Upper lobe of left lung (tissue), 6 donors: ENCODE measurements at places on chromosomes 1 and 21. TPM values are rescaled to one million over a fixed set of nuclear protein-coding genes. Genes with fewer than 3 reads are reported as not detected.
A peak's percentile ranks its signal among the peaks of the same experiment; 100 is the strongest.

DNA sequence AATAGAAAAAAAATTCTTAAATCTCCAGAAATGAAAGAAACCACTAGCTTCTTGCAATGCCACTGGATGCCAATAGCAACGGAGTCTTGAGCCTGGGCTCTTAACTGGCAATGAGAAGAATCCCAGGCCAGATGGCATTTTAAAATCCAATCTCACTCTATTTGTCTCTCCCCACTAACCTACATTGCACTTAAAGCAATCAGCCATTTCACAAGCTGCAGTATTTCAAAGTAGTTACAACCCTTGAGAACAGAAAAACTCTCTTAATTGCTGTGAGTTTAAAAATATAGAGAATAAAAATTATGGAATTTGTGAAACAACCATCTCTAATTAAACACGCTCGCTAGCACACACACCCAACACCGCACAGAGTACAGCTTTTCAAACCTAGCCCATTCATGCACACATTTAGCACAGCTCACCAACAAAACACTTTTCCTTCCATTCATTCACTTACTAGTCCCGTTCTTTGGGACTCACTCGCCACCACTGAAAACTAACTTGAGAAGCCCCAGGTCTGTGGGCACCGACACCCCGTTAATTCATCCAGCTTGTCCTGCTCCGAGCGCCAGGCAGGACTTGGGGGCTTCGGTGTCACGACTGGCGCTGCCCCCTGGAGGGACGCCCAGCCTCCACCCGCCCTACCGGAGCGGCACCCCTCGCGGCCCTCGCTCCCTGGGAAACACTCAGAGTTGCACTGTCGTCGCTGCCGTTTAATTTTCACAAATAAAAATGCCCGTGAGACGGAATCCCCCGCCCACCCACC is 1.0 kb downstream of the DDAH1 start:
- H3K4me3 ChIP-seq, result peak overlapping the region; percentile 75
- peak overlapping the region; percentile 84 for H3K27ac ChIP-seq
- no peak for DNase-seq
- H3K36me3 ChIP-seq, result no peaks in the 10 kb centered on the region
- H3K4me1 ChIP-seq, result peaks cover 9% of the 10 kb centered on the region
- no peaks in the 10 kb centered on the region for H3K27me3 ChIP-seq

GRCh38 chr1:43653339-43653738 is 3.4 kb downstream of the KDM4A start:
- peaks cover 15% of the 10 kb centered on the region for H3K4me1 ChIP-seq
- no peaks in the 10 kb centered on the region for H3K27me3 ChIP-seq
- H3K36me3 ChIP-seq, result peaks cover 19% of the 10 kb centered on the region
- no peak overlapping the region for H3K4me3 ChIP-seq
- H3K27ac ChIP-seq, result no peak overlapping the region
- no peak for DNase-seq

- H3K4me3 ChIP-seq, result no peak overlapping the region
- no peaks in the 10 kb centered on the region for H3K36me3 ChIP-seq
- H3K27me3 ChIP-seq, result no peaks in the 10 kb centered on the region
Observed at GRCh38 chr1:234751678-234752077, 141.7 kb upstream of the IRF2BP2 start.

DNA sequence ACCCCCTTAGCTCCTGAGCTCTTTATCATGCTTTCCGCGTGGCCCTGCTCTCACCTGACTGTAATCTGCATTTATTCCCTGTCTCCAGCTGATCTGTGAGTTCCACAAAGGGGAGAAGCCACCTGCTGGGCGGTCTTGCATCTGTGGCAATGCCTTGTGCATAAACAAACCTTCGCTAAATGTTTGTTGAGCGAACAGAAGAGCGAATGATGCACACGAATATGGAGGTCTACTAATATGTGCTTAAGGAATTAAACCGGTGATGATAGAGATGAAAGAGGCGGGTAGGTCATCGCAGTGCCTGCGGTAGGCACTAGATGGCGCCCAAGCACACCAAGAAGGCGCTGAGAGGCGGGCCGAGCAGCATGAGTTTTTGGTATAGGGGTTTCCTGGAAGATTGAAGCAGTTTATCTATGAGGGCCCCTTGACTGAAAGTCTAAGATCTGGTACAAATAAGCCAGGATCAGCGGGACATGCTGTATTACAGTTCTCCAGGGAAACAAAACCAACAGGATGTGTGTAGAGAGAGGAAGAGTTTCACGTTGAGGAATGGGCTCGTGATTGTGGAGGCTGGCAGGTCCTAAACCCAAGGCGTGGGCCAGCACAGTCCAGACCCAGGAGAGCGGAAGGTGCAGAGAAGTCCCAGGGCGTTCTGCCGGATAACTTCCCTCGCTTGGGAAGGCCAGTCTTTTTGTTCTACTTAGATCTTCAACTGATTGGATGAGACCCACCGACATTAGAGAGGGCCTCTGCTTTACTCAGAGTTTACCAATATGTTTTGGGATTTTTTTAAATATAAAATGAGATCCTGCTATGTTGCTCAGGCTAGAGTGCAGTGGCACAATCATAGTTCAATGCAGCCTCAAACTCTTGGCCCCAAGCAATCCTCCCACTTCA is 34.7 kb downstream of the TOMM20 start:
- peaks cover 9% of the 10 kb centered on the region for H3K4me1 ChIP-seq
- H3K27ac ChIP-seq, result no peak overlapping the region
- H3K27me3 ChIP-seq, result no peaks in the 10 kb centered on the region
- H3K36me3 ChIP-seq, result no peaks in the 10 kb centered on the region
- peak; percentile 85 for DNase-seq

- peaks cover 52% of the 10 kb centered on the region for H3K4me1 ChIP-seq
- H3K27me3 ChIP-seq, result no peaks in the 10 kb centered on the region
- H3K27ac ChIP-seq, result peak overlapping the region; percentile 97
- peak overlapping the region; percentile 32 for H3K4me3 ChIP-seq
- DNase-seq, result no peak
Observed at GRCh38 chr1:36149973-36150295, 648 bp upstream of the TRAPPC3 start.

The KLF17 gene
- total RNA-seq, result 0.33 TPM

The IFNLR1 gene
- total RNA-seq, result 4.2 TPM
